ENCODE measurements at places on chromosomes 5 and 9.
A peak's percentile ranks its signal among the peaks of the same experiment; 100 is the strongest.

DNA sequence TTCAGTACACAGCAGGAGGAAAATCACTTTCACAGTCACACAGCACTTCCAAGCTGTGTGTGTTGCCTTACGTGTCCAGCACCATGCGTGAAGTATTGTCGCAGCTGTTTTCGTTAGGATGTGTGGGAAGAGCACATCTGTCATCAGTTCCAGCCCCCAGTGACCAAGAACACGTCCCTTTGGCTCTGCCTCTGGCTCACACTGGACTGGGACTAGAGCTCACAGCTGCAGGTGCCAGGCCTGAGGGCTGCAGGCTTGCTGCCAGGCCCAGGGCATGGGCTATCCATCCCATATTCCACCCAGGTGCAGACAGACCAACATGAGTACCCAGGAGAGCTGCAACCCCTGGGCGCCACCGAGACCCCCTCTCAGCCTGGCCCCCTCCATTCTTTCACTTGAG, 60.5 kb upstream of the ANKRD33B start:
- DNase-seq: no peak

- DNase-seq: peak; percentile 17
These were observed 709 bp downstream of the WHRN start for GRCh38 chr9:114504341-114505186.

GRCh38 chr5:140547508-140548299, at the start of gene EIF4EBP3:
EIF4EBP3 (plus strand) TSS chr5:140547662; CDS start chr5:140547738, 76 bp downstream.
- DNase-seq: peak; percentile 78

DNA sequence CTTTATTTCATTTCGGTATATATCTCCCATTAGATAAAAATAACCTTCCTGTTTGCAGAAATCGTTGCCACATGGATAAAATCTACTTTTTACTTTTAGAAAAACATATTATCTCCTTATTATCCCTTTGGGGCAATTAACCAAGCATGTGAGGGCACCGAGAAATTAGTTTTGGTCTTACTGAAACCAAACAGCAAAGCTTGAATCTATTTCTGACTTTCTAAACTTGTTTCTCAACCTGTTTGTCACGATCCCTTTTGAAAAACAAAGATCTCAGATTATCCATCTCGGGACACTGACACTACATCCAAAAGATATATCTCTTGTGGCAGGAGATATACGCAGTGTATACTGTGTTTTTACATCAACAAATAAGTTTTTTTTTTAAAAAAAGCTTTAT, 2.3 kb downstream of the TUT7 start:
- DNase-seq: no peak

- DNase-seq: no peak
These were observed 3.7 kb downstream of the CNTLN start for GRCh38 chr9:17138503-17138902.

DNA sequence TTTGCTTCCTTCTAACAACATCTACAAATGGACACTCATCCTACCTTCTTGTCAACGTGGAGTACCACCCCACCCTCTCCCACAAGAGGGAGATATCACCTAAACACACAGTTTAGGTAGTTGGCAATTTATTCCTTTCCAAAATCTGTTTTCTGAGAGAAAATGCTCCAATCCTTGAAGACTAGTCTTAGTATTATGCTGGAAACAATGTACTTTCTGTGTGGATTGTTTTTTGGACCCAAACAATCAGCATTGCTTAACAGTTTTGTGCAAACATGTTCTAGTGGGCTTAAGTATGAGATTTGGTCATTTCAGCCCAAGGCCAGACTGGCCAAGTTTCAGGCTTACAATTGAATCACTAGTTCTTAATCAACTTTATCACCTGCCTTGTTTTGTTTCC, 359.1 kb downstream of the ARHGEF28 start:
- DNase-seq: no peak

DNA sequence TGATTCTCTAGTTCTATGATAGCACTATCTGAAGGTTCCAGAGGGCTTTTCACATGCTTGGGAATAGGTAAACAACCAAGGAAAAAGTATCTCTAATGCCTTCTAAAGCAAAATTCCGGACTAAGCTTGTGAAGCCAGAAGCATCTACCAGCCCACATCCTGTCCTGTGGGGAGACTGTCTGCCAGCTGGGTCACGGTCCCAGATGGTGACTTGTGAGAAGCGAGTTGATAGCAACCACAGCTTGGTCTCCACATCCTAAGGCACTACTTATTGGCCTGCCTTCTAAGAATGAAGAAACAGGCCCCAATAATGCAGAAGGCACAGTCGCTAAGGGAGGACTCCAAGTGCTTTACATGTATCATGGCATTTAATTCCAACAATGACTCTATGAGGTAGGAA, 184.1 kb upstream of the ADRA1B start:
- no peak for DNase-seq

DNA sequence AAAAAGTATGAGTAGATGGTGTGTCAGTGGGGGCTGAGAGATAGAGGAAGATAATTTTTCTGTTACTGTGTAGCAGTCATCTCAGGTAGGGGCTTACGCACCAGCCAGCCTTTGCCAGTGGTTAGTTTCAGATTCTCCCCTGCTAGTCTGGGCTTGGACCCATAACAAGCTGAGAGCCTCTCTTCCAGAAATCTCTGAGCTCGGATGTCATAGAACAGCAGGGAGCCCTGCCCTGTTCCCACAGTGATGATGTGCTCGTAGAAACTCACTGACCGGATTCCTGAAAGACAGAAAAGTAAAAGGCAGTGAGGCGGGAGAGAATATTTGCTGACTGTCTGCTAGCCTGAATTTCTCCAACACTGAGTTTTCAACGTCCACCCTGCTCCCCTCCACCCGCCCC, 37.2 kb downstream of the DCAF12 start:
- no peak for DNase-seq

DNA sequence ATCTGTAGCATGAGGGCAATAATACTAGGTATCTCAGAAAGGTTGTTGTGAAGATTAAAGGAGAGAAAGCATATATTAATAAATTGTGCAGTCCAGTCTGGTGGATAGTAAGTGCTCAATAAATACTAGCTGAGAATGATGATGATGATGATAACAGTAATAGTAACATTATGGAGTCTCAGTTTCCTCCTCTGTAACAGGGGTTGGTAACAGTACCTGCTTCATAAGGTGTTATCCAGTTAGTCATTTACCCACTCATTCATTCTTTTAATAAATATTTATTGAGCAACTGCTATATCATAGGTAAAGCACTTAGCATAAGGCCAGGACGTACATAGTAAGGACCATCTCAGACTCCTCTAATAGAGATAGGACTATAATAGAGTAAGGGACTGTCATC, 7.6 kb downstream of the SLC6A7 start:
- DNase-seq: no peak

GRCh38 chr5:59593439-59594007, 300.0 kb downstream of the PDE4D start:
- no peak for DNase-seq

GRCh38 chr5:10275991-10276390, 25.9 kb downstream of the CCT5 start:
- DNase-seq: no peak

DNA sequence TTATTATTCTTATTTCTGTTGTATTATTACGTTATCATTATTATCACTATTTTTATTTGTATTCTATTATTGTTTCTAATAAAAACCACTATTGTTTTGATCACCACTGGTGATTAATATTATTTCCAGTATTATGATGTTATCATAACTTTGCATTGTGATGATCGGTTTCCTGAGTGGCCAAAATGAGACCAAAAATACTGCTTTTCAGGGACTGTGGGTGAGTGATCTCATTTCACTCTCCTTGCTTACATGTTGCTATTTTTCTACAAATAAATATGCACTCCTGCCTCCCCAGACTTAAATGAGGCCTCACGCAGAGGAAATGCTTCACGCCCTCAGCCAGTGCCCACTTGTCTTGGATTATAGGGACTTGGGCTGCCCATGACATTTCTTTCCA, 78.4 kb downstream of the LRSAM1 start:
- no peak for DNase-seq

GRCh38 chr9:14768405-14769229, 46.1 kb upstream of the CER1 start:
- DNase-seq: no peak

DNA sequence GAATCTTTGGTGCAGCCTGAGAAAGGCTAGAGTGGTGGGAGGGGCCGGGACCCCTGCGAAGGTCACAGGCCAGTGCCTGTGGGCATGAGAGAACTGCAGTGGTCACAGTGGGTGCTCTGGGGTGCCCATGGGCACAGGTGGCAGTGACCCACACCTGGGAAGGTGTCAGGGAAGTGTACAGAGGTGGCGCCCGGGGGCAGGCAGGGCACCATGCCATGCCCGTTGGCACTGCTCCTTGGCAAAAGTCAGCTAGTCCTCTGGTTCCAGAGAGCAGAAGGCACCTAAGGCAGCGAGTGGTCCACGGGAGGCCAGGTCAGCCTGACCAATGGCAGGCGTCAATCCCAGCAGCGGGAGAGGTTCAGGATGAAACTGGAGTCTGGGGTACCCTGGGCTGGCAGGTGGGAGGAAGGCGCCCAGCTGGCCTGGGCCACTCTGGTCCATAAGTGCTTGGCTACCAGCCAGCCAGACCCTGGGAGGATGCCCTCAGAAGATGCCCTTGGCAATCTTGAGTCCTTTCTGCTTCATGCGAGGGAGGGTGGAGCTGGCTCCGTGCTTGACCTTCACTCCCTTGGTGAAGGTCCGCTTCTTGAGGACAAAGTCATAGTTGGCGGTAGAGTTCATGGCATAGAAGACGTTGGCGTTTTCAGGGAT, 22.8 kb downstream of the RALGDS start:
- DNase-seq: no peak

- DNase-seq: no peak
These were observed 198.0 kb upstream of the MVB12B start for GRCh38 chr9:126128494-126129142.

- DNase-seq: no peak
These were observed 10.8 kb downstream of the SAXO1 start for GRCh38 chr9:19022206-19022605.

GRCh38 chr5:179872055-179872827, 13.6 kb upstream of the MRNIP start:
- no peak for DNase-seq

DNA sequence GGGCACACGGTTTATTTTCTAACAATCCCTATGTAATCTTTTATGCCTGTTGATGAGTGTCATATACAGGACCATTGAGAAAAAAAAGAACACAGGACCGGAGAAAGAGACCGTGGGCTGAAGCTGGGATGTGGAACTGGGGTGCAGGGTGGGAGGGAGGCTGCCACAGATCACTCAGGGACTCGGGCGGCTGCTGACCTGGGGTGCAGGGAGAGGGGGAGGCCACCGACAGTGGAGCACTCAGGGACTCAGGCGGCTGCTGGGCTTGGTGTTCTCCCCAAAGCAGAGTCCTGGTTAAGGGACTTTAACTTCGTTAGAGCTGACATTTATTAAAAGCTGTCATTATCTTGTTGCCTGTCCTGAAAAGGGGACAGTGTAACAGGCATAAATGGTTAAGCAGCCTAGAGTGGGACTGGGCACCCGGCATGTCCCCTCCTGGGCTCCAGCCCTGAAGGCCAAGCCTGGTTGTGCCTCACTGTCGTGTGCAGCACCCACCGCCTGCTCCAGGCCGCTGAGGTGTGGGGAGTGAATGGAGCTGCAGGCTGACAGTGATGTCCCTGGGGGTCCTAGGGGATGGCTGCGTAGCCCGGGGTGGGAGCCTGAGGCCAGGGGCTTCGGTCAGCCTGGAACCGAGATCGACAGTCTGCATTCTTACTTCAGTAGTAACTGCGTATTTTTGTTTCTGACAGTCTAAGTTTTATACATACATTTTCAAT, 14.0 kb downstream of the NDUFS6 start:
- DNase-seq: no peak

DNA sequence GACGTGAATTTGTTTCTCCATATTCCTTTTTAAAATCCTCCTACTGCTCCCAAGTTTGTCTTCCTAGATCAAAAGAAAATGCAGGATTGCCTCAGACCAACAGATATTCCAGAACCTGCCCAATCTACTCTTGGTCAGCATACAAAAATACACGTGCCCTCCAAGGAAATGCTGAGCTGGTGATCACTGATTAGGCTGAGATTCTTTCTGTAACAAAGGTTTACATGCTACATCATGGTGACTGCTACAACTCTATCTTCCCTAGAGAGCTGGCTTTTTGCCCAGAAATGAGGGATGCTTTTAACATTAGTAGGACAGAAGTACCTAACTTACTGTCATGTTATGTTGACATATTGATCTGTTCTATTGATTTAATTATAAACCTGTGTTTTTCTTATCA, 35.5 kb downstream of the OR2Y1 start:
- no peak for DNase-seq

- DNase-seq: no peak
These were observed 367.4 kb downstream of the EFNA5 start for GRCh38 chr5:107303171-107303968.

DNA sequence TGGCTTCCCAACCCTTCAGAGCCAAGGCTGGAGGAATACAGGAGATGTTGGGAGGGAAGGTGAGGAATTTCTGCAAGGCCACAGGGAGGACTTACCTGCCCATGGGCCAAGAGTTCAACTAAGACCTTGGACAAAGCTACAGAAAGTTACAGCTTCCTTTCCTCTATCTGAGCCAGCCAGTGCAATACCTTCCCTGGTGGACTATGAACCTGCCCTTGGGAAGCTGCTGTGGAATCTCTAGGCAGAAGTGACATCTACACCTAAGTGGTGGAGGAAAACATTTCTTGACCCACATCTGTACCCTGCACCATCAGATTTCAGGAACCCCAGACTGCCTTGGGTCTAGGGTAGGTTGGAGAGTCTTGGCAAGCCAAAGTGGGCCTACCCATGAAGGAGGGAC, 6.7 kb upstream of the SKP1 start:
- no peak for DNase-seq

DNA sequence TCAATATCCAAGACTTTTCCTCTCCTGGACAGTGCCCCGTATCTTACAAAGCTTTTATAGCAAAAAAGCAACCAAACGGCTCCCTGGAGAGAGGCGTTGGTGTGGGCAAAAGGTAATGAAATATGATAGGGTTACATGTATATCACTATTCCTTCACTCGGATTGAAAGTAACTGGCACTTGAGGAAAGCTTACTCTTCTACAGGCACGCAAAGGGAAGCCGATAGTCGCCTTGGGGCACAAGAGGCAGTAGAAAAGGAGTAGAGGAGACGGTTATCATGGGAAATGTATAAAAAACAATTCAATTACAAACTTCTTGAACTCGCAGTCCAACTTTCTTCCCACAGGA, 1.1 kb downstream of the DIAPH1 start:
- DNase-seq: no peak

- DNase-seq: no peak
These were observed 165.8 kb upstream of the MAP3K1 start for GRCh38 chr5:56649569-56649968.

GRCh38 chr5:151742870-151743294, 15.5 kb downstream of the ATOX1 start:
- DNase-seq: no peak

- no peak for DNase-seq
These were observed 76.7 kb downstream of the GRAMD2B start for GRCh38 chr5:126499853-126500342.

Data from stimulated activated CD4-positive, alpha-beta T cell treated with anti-CD3 and anti-CD28 coated beads, Interleukin-4, amount 100 ng/mL, for 48 hours (primary cell).